SK-N-SH treated with all-trans-retinoic acid at 6 μM for 48 hours (cell line): ENCODE measurements at places on chromosomes 7 and 10.

- no peak for ATAC-seq
These were observed 69.3 kb downstream of the ABRAXAS2 start for GRCh38 chr10:124870854-124871425.

DNA sequence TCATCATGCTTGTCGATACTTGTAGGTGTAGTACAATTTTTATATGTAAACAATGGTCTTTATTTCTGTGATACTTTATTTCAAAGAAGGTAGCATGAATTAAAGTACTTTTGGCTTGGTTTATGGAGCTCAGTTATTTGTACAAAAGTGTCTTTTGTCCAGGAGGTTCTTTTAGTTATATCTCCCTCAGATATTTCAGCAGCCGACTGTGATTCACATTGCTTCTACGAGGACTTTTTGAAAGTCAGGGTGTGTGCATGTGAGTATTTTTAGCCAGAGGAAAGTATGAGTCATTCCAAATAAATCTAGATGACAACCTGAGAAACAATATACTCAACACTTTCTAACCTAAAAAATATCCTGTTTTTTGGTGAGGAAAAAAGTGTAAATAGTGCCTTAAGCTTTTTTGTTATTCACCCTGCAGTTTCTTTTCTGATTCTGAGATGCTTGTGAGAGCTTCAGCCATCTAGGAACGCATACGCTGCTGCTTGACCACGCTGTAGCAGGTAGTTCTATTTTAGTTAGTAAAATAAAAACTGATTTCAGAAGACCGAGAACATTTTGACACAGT lies 595 bp upstream of the SUN1 start:
- ATAC-seq = peak; percentile 84

GRCh38 chr10:5911670-5912069 lies 21.6 kb downstream of the FBH1 start:
- ATAC-seq = no peak

DNA sequence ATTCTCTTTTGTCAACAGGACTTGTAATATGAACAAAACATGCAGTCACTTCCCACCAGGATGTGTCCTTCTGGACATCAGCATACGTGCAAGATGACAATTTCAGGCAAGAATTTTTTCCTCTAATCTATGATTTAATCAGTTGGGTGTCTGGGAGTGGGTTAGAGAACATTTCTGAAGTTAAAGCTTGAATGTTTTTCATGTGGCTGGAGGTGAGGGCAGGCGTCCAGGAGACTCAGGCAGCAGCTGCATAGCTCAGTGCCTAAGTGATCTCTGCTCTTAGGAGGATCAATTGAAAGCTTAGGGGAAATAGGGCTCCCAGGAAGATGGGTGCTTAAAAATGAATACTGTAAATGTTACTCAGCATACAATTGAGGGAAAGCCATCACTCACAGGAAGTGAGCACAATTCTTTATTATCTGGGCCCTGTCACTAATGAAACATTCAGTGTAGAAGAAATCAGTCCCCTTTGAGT lies 457.6 kb upstream of the KLF6 start:
- peak; percentile 51 for ATAC-seq

DNA sequence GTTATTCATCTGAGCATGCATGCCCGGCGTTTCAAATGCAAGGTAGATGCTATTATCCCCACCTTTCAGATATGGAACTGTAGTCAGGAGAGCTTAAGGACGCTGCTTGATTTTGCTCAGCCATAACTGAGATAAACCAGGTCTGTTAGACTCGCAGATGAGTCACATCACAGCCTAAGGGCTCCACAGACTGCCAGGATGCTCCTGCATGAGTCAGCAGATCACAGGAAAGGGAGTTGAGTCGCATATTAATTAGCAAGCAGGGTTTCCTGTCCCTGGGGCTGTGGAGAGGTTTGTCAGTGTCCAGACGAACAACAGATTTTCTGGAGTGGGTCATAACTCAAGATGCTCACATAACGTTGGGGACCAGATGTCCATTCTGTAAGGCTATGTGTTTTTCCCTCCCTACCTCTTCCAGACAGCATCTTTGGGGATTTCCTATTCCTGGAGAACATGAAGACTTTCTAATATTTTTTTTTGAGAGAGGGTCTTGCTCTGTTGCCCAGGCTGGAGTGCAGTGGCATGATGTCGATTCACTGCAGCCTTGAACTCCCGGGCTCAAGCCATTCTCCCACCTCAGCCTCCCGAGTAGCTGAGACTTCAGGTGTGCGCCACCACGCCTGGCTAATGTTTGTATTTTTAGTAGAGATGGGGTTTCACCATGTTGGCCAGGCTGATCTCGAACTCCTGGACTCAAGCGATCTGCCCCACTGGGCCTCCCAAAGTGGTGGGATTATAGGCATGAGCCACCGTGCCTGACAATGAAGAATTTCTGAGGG lies 36.7 kb downstream of the PFKFB3 start:
- ATAC-seq = peak; percentile 95

DNA sequence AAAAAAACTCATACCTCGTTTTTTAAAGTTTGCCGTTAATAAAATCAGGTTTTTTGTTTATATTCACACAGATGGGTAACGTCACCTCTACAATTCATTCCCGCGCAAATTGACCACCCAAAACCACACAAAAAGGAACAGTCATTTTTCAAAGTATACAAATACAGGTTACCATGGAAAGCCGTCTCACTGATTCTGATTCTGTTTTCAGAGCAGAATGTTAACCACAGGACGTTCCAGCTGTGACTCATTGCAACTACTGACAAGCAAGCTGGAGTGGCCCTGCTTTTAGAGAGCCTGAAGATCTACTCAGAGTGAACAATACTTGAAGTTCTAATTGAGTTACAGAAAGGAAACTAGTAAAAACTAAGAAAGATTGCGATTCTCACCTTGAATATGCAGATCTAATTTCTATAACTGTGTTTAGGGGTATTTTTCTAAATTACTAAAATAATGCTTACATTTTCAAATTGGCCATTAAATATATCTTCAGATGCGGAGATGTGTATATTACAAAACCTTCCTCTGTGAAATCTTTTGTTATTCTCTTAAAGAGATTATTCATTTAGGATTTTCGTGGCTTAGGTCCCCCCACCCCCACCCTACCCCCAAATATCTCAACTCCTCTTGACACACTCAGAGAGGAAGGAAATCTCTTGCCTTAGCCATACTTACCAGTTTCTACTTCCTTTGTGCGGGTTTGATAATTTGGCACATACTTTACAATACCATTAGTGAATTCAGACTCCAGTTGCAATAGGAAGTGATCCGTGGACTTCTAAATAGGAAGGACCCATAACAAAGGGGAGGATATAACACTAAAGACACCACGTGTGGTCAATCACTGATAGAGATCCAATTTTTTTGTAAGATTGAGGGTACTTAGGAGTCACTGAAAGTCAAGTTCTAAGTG lies 106.0 kb downstream of the CUBN start:
- peak; percentile 85 for ATAC-seq

- ATAC-seq = no peak
These were observed 30.6 kb upstream of the CTBP2 start for GRCh38 chr10:125190946-125191345.

DNA sequence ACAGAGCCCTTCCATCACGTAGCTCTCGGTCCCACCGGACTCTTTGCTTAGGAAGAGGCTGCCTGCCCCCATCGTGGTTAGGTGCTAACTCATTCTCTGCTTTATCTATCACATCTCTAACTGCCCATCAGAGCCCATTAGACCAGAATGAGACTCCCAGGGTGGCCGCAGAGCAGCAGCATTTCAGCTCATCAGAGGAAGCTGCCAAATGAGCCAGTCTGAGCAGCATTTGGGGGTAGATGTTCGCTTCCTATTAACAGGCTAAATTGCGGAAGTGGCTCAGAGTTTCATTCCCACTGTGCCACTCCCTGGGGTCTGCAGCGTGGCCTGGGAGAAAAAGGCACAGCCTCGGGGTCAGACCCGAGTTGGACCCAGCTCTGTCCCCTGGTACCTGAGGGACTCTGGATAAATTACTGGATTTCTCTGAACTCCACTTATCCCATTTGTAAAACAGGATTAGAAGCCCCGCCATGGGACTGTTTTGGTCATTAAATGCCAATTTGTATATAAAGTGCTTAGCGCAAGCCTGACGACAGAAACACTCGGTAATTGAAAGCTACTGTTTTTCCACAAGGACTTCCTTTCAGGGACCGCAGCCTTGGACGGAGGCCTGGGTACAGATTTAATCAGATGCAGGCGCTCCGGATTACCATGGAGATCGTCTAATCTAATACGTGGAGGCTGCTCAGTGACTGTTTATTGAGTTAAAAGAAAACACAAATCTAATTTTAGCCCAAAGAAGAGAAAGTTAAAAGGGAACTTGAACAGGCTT lies 73.8 kb upstream of the PRLHR start:
- ATAC-seq = peak; percentile 92

DNA sequence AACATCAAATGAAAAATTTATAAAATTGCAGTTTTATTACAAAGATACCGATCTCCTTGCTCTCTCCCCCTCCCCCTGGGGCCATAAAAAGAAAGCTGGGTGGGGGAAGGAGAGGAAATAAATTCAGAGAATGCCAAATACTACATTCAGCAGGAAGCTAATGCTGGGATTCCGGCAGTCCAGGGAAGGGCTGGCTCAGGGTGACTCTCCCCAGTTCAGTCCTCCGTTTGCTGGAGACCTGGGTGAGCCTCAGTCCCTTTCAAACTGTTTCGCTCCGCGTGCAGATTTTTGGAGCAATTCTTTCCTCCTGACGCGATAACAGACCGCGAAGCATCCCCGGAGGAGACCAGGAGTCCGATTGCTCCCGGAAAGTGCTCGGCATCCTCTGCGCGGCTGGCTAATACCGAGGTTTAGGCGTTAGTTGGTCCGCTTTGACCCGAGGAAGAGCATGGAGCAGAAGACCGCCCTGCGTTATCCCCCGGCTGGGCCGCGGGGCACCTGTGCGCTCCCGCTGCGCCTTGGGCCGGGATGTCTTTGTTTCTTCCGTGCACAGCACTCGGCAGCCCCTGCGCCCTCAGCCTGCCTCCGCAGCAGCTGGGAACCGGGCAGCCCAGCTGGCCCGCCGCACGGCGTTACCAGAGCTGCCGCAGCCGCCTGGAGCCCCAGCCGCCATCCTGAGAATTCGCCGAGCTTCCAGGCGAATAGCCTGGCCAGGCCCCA lies 3.9 kb upstream of the HOXA2 start:
- peak; percentile 40 for ATAC-seq
